ENCODE measurements at places on chromosomes 4 and X.

- no peak for ATAC-seq
Observed at GRCh38 chrX:140440876-140441275, 64.0 kb downstream of the SOX3 start.

- peak; percentile 95 for ATAC-seq
Observed at GRCh38 chr4:6688879-6689505, 4.7 kb upstream of the S100P start.

DNA sequence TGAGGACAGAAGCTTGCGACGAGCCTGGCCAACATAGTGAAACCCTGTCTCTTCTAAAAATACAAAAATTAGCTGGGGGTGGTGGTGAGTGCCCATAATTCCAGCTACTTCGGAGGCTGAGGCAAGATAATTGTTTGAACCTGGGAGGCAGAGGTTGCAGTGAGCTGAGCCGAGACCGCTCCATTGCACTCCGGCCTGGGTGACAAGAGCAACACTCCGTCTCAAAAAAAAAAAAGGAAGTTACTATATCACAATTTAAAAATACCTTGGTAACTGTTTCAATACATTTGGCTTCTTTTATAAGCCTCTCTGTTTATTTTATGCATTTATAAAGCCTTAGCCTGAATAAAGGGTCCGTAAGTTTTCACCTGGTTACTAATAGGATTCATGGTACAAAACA, 46.6 kb upstream of the CHRNA9 start:
- no peak for ATAC-seq

DNA sequence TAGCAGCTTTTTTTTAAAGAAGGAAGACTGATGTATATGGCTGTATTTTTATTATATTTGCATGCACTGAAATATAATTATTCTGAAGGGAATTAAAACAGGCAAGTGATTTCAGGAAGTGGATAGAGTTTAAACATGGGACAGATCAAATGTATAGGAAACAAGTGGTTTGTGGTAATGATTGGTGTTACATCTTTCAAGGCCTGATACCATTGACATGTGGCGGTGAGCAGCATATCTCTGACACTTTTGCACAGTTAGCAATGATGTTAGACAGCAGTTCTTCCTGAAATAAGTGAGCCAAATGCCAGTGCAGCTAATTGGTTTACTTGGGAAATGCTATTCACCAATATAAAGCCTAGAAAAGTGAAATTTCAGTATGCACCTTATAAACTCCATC, 272.1 kb downstream of the RPA4 start:
- no peak for ATAC-seq
